ENCODE measurements at places on chromosomes 5 and 9.

- DNase-seq, result peak; percentile 26
Measured at GRCh38 chr5:137461391-137462264, 37.5 kb downstream of the SPOCK1 start.

- no peak for DNase-seq
Measured at GRCh38 chr5:136058039-136058971, 29.5 kb downstream of the TGFBI start.

DNA sequence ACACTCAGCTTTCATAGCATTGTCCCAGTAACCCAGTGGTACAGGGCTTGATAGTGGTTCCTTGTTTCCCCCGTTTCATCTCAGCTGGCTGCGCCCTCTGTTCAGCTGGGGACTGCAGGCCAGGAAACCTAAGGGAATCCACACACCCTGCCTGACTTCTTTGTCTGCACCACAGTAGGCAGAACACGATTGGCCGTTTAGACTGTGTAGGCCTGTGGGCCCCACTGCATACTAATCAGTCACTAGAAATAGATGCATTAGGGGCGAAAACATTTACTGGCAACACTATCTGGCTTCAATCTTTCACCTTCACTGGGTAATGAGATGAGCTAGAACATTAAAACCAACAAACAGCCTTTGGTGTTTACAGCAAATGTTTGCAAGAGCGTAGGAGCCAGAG lies 512.7 kb upstream of the BRINP1 start:
- peak; percentile 31 for DNase-seq

DNA sequence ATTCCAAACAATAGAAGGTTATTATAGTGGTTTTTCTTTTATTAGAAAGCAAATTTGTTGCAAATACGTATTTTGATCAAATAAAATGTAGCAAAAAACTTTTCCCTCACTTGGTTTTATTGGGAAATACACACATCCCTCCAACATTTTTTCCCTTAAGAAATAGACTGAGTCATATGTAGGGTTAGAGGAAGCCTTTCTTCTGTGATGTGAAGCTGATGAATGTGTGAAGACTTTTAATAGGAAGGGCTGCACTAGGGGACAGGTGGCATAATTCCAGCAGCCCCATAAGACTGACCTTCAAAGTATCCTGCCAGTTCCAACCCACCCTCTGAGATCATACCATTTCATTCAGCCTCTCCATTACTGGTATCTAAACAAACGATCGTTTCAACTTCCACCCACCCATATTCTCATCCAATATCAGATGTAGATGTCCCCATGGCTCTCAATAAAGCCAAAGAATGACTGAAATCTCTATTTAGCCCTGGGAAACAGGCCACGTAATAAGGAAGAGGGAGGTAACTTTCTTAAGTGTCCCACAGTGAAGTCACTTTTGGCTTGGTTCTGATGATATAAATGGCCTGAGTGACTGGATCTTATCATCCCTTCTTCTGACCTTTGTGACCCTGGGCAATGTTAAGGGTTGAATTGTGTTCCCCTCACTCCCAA lies 64.7 kb upstream of the LPAR1 start:
- no peak for DNase-seq

DNA sequence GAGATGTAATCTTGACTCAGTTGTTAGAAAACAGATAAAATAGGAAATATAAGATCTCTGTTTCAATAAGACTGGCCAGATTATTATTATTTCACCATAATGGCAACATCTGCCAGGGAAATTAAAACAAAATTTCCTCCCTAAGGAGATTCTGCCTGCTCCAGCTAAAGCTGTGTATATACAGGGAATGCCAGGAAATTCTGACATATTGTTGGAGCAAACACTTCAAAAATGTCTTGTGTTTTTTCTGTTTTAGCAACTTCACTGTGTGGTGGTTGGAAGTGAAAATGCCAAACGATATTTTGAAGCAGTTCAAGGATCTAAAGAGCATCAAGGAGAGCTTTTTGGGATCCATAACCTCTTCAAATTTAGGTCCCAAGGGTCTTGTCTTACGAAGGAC lies 90.8 kb downstream of the ERCC6L2 start:
- DNase-seq, result no peak

DNA sequence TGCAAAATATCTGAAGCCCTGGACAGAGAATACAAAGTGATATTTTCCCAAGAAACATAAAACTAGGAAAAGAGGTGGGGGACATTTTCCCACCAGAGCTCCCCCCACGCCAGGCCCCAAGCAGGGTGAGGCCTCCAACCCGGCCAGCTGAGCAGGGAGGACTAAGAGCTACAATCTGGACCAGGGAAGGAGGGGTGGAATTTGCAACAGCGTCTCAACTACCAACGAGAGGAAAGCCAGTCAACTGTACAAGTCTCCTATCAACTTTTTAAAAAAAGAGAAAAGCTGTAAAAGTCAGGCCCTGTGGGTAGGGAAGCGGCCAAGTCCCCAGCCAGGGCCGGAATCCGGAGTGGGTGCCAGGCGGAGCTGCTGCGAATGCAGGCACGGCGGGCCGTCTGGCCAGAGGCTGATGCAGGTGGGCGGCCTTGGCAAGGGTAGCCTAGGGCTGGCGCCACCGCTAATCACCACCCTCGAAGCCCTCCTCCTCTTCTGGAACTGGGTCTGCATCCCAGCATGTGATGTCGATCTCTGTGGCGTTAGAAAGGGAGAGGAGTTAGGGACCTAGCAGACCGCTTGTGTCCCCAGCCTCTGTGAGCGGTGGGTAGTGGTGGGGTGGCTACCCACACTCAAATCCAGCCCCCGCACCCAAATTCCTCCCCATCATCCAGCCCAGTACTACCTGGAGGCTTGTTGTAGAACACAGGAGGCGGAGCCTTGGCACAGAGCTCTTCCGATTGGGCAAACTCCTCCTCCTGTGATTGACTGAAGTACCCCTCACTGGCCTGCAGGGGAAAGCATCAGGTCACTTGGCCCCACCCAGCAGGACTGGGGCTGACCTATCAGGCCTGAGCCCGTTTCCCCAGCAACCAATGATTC lies 10.6 kb downstream of the PRR7 start:
- peak; percentile 96 for DNase-seq

GRCh38 chr5:20050262-20050661 lies 62.3 kb upstream of the CDH18 start:
- no peak for DNase-seq

DNA sequence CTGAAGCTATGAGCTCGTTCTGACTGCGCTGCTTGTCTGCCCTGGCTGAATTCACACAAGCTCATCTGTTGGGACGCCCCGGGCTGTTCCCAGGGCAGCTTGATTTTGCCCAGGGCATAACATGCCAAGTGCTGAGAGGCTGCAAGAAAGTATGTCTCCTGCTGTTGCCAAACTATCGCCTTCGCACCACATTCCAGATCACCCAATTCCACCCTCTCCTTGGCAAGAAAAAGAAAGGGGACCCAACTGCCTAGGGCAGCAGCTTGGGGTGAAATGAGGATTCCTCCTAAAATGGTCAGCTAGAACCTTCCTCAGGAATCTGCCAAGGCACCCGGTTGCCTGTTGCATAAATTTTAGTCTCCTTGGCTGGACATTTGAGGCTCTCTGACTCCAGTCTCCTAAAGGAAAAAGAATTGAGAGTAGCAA lies 21.2 kb downstream of the COL15A1 start:
- DNase-seq, result no peak

All from pons (tissue), 1 donor.